Activated T-cell treated with anti-CD3 and anti-CD28 coated beads, Interleukin-2, amount 50 U/mL, for 72 hours (primary cell): ENCODE measurements at places on chromosomes 5 and 9. TPM values are rescaled to one million over a fixed set of nuclear protein-coding genes. Genes with fewer than 3 reads are reported as not detected.

The TMEM252 gene
- not detected for total RNA-seq

The PLEKHG4B gene
- total RNA-seq: not detected

The FAM53C gene
- total RNA-seq: 39.1 TPM

The GFI1B gene
- not detected for total RNA-seq

The PLAC8L1 gene
- 0.42 TPM for total RNA-seq
